ENCODE measurements at places on chromosomes 2 and 18.

- no peak for DNase-seq
Observed at GRCh38 chr2:36246320-36246990, 109.1 kb upstream of the CRIM1 start.

DNA sequence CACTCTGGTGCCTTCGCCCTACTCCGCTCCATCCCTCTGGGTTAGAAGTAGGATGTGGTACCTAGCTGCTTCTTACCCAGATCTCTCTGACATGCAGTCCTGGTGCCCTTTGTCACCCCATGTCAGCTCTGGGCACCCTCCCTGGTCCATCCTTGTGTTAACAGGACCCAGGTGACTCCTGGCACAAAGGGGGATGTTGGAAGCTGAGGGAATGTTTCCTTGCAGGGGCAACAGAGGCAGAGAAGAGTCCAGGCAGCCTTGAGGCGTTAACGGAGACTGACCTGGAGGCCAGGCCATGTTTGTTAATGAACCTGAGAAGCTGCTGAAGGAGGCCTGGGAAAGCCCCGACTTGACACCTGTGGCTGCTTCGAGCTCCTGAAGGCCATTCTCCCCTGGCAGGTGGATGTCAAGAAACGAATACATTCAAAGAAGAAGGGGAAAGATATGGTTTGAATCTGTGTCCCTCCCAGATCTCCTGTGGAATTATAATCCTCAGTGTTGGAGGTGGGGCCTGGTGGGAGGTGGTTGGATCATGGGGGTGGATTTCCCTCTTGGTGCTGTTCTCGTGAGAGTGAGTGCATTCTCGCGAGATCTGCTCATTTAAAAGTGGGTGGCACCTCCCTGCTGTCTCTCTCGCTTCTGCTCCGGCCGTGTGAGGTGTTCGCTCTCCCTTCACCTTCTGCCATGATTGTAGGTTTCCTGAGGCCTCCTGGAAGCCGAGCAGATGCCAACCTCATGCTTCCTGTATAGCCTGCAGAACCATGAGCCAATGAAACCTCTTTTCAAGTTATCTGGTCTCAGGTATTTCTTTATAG is 31.4 kb downstream of the NPPC start:
- no peak for DNase-seq

DNA sequence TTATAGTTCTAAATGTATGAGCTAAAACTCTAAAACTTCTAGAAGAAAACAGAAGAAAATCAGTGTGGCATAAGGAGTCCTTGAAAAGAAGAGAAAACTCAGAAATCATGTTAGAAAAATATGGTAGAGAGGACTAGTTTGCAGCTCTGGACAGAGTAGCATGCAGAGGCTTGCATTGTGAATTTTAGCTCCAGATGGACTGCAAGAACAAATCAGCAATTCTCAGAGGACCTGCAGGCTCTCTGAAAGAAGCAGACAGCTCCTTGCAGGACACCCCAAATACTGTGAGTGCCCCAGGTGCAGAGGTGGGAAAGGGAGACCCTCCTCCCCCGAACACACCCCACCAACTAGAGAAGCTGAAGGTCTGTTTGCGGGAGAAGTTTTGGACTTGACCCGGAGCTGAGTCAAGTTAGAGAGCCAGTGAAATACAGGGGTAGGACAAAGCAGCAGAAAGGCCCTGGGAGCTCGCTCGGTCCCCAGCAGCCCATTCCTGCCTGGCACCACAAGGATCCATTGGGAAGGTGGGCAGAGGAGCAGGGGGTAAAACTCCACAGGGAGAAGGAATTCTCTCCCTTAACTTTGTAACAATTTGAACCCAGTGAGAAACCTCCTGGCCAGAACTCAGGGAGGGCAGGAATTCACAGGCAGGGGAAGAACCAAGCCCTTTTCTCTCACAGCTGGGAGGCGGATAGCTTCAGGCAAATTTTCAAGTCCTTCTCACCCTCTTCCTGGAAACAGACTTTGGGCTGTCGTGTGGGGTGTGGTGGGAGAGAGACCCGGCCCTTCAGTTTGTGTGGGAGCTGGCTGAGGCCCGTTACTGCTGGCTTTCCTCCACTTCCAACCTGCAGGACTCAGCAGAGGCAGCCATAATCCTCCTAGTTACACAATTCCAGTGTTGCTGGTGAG is 216.2 kb upstream of the SLC35G4 start:
- DNase-seq, result no peak

GRCh38 chr18:51068105-51068504 is 38.1 kb downstream of the SMAD4 start:
- no peak for DNase-seq

GRCh38 chr18:69490813-69491212 is 90.1 kb downstream of the DOK6 start:
- no peak for DNase-seq

GRCh38 chr2:143907801-143908200 is 612.1 kb downstream of the ZEB2 start:
- DNase-seq, result no peak

GRCh38 chr2:167524786-167525185 is 636.5 kb downstream of the XIRP2 start:
- DNase-seq, result no peak

GRCh38 chr2:54394392-54394791 is 61.7 kb upstream of the SPTBN1 start:
- DNase-seq, result no peak

- DNase-seq, result no peak
Observed at GRCh38 chr18:9855681-9856080, 30.1 kb upstream of the TXNDC2 start.

- DNase-seq, result no peak
Observed at GRCh38 chr2:78532762-78533379, 492.6 kb upstream of the REG3G start.

DNA sequence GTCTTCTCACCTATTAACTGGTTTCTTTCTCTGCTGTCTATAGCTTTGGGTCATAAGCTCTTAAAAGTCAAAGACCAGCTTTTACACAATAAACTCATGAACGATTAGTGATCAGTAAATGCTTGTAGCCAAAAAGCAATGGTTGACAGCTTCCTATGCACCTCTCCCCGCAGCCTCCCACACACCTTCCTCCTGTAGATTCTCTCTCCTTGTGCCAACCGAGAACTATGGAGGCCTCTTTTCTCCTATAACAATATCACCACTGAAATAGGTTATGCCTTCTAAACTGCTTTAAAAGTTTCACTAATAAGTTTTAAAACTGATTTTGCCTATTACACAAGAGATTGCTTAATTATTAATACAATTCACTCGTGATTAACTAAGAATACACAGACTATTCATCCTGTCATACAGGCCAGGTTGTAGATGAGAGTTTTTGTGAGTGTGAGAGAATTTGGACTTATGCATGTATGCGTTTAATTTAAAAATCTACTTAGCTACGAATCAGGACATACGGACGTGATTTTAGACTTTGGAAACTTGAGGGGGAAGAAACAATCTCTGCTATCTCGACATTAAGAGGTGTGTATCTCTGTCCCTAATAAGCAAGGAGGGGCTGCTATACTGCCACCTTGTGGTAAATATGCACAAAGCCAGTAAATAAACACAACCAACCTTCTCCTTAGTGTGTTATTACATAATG is 229.1 kb upstream of the RBBP8 start:
- no peak for DNase-seq

DNA sequence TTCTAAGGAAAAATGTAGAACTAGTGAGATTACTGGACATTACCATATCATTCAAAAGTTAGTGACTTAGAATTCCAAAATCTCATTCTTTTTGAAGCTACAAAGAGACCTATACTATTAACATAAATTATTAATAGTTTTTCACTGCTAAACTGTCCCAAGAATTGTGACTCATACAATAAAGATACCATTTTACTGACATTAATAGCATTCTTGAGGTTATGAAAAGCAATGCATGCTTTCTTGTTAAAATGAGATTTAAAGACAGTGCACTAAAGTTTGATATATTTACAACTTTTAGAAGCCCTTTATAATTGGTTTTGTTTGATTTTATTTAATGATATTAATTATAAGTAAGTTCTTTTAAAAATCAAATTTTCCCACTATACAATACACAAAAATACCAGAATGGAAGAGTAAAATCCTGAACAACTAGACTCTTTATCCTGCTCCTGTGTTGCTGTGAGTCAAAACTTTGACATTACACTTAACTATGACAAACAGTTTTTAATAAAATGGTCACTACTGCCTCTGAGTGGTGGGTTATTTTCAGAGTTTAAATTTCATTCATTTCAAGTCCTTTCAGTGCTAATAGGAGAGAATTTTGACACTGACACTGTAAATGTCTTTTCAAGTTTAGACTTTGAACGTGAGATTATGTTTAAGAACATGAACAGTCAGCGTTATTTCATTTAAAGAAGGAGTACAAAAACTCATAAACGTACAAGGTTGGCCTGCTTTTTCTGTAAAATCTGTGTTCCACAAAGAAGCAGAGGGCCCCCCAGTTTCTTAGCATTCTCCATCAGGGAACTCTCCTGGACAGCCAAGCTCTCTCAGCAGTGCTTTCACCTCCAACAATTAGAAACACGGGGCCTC is 54.5 kb downstream of the FAM124B start:
- no peak for DNase-seq

DNA sequence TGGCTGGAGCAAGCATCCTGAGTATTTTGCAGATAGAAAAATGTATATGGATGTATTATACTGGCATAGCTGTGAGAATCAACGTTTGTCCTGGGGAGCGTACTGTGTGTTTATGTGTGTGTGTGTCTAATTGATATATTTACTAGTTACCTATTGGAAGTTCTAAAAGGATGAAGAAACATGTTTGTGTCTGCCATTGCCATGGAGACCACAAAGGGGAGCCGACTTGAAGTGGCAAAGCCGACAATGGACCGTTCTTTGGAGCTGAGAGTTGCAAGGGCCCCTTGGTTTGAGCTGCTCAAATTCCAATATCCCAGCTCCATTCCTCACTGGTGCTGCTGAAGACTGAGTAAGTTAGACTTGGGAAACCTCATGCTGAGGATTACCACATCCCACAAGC is 14.3 kb upstream of the SLC25A52 start:
- no peak for DNase-seq

GRCh38 chr2:143617803-143618415 is 488.7 kb downstream of the ARHGAP15 start:
- DNase-seq, result no peak

- DNase-seq, result no peak
Observed at GRCh38 chr2:160934991-160935390, 225.2 kb upstream of the TANK start.

DNA sequence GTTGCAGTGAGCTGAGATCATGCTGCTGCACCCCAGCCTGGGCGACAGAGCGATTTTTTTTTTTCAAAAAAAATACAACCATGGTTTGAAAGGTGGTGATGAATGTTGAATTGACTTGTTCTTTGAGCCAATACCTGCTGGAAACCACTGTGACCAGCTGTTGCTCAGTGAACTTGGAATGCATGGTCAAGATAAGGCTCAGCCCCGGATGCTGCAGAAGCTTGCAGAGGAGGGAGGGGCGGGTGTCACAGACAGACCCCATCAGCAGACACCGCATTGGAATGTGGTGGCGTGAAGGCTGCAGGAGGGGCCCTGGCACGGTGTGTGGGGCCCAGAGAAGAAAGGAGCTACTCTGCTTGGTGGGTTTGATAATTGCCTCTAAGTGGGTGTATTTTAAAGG is 91.6 kb downstream of the ITGB1BP1 start:
- DNase-seq, result no peak

GRCh38 chr2:65464604-65465003 is 32.2 kb upstream of the SPRED2 start:
- no peak for DNase-seq

- no peak for DNase-seq
Observed at GRCh38 chr18:51128533-51128932, 68.9 kb downstream of the MEX3C start.

DNA sequence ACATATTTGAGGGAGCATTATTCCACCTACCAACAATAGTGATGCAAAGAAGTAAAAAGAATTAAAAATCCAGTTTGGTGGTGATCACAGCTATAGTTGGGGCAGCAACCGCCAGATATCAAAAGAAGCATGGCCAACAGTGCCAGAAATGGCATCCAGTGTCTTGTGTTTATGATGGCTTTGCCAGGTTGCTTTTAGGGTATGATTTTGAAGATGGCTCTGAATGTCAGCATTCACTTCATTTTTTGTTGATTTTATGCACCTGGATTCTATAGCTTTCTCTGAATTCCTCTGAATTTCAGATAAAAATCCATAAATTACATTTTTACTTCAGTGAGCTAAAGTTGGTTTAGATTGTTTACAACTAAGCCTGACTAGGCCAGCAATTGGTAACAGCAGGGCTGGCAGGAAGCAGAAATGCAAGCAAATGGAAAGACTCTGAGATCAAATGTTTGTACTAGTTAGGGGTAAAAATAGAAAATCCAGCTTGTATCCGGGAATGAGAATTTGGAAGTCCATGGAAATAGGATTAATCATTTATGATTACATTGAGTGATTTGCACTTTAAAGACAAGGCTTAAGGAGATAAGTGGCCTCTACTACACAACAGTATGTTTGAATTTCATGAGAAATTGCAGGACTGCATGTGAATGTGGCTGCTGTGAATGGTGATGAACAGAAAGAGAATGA is 40.4 kb downstream of the COL3A1 start:
- no peak for DNase-seq

GRCh38 chr2:108616751-108617161 is 82.5 kb downstream of the LIMS1 start:
- DNase-seq, result no peak

DNA sequence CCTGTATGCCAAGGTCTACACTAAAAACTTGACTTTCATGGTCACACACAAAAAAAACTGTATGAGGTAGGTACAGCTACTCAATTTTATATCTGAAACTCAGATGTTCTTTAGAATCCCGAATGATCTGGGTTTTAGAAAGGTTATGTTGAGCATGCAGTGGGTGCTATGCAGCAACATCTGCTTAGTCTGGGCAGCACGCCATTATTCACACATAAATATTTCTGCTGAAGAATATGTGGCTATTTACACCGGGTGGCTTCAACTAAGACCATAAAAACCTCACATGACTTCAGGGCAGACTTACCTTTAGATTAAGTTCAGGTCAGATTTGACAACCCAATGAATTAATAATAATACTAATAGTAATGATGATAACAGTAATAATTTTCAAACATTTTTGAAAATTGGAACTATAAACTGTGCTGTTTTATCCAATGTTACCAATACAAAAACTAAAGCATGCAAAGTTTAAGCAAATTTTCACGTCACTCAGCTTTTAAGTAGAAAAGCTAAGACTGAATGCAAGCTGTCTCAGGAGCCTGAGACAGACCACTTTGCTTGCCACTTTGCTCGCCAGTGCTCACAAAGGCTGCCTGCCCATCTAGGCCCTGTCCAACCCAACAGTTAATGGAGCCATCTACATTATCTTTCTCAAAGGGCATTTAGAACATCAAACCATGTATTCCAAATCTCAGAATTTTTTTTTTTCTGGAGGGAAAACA is 292.0 kb downstream of the CNTNAP5 start:
- DNase-seq, result no peak

- no peak for DNase-seq
Observed at GRCh38 chr18:52678034-52678433, 338.0 kb downstream of the DCC start.

GRCh38 chr18:64219517-64219916 is 70.6 kb upstream of the LINC00305 start:
- DNase-seq, result no peak

- no peak for DNase-seq
Observed at GRCh38 chr2:217328622-217328978, 468.7 kb upstream of the TNP1 start.
